ENCODE measurements at places on chromosomes 12 and 14.

- no peak for DNase-seq
Observed at GRCh38 chr14:90780519-90780918, 35.7 kb downstream of the TTC7B start.

- no peak for DNase-seq
Observed at GRCh38 chr12:57735198-57735855, 3.2 kb downstream of the AGAP2 start.

- no peak for DNase-seq
Observed at GRCh38 chr12:109121346-109121880, 5.0 kb downstream of the ACACB start.

DNA sequence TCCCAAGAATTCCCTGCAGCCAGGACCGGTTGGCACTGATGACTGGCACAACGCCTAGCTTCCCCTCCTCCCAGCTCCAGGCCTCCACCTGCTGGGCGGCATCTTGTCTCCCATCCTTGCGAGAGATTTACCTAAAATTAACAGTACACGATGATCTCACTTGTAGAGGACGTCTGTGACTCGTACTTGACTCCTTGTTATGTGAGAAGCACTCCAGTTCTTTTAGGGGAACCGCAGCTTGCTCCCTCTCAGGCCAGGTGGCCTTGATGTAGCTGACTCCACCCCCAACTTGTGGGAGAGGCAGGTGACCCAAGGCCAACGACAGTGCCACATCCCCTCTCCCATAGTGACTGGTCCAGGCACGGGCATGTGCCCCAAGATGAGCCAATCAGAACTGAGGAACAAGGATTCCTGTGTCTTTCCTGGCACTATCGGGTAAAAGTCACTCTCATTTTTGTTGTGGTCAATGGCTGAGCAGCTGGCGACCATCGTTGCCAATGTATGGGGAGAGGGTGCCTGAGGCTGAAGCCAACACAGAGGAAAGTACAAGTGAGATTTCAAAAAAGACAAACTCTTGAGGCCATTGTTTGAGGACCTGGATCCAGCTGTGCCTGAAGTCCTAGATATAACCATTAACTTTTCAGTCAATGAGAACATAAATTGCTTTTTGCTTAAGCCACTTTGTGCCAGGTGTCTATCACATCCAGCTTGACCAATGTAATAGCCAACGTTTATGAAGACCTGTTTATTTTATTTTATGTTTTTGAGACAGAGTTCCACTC, 208.7 kb downstream of the RBM19 start:
- no peak for DNase-seq

DNA sequence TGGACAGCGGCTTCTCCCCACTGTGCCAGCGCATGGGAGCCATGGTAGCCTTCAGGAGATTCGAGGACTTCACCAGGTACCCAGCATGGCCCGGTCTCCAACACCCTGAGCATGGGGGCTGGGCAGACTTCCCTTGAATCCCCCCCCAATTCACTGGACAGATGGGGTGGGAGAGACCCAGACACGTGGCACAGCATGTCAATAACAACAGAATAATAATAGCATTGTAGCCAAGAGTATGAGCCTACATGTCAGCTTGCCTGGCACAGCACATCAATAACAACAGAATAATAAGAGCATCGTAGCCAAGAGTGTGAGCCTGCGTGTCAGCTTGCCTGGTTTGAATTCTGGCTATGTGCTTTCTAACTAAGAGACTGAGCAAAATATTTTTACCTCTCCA, 76.4 kb downstream of the FOXN4 start:
- DNase-seq, result no peak

GRCh38 chr12:21987755-21988154, 46.5 kb upstream of the ABCC9 start:
- DNase-seq, result no peak

GRCh38 chr12:15728118-15728598, 61.0 kb downstream of the EPS8 start:
- DNase-seq, result peak; percentile 25

- no peak for DNase-seq
Observed at GRCh38 chr12:104276273-104277131, 27.0 kb upstream of the EID3 start.

DNA sequence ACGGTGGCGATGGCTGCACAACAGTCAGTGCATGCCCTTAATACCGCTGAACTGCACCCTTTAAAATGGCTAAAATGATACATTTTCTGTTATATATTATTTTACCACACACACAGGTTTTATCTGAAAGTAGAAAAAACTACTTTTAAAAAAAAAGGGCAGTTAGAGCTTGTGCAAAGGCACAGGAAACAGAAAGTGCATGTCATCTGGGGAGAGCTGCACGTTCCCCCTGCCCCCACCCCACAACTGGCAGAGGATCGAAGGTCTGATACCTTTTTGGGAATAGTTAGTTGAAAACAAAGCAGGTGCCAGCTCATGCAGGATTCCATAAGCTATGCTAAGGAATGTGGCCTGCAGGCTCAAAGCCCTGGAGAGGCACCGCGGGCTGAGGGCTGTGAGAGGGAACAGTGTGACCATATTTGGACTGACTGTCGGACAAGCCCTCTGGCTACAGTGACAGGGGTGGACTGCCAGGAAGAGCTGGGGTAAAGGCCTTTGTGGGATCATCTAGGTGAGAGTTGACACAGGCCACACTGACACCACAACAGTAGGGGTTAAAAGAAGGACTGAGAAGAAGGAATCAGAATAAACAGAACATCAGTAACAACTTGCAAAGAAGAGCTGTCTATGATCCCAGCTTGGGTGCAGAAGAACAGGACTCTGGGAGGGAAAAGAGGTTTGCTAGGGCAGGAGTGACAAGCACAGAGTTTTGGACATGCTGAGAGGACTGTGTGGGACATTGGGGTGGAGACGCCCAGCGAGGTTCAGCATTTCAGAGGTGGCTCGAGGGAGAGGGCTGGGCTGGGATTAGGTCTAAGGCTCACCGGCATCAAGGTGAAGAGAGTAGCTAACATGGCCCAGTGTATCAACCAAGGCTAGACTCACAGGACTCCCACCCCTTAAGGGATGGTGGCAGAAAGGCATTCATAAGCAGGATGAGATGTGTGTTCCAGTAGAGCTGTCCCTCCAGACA, 54.6 kb downstream of the ACTN1 start:
- DNase-seq, result no peak

GRCh38 chr12:2856051-2856450, 788 bp downstream of the TEX52 start:
- DNase-seq, result no peak

DNA sequence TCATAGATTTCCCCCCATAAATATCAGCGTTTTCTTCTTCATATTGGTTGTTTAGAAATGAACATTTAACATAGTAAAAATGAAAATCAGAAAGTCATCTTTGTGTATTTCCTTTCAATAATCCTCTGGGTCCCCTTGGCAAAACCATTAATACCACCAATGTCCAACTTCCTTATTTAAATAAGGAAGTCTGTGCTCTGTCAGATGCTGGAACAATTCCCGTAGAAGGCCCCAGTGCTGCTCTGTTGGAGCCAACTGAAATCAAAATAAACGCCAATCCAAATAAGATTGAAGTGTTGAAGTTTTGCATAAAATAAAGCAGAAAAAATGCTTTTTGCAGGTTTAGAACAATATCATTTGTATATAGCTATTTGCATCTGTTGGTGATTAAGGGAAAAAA, 93.1 kb downstream of the PPM1H start:
- peak; percentile 63 for DNase-seq
